ENCODE measurements at places on chromosomes 13 and 19. TPM values are rescaled to one million over a fixed set of nuclear protein-coding genes. Genes with fewer than 3 reads are reported as not detected.

The AP3D1 gene
- 322 TPM for total RNA-seq

The GNA15 gene
- total RNA-seq: 0.14 TPM

The LILRA5 gene
- not detected for total RNA-seq

The ZNF675 gene
- 6.7 TPM for total RNA-seq

The KL gene
- not detected for total RNA-seq

Measured in placental pericyte (primary cell).